ENCODE measurements at places on chromosomes 5 and 9.

- no peak for DNase-seq
Measured at GRCh38 chr5:148831590-148832565, 5.5 kb downstream of the ADRB2 start.

- no peak for DNase-seq
Measured at GRCh38 chr9:21751998-21752397, 50.4 kb upstream of the MTAP start.

- no peak for DNase-seq
Measured at GRCh38 chr9:92605224-92605623, 64.7 kb downstream of the IPPK start.

DNA sequence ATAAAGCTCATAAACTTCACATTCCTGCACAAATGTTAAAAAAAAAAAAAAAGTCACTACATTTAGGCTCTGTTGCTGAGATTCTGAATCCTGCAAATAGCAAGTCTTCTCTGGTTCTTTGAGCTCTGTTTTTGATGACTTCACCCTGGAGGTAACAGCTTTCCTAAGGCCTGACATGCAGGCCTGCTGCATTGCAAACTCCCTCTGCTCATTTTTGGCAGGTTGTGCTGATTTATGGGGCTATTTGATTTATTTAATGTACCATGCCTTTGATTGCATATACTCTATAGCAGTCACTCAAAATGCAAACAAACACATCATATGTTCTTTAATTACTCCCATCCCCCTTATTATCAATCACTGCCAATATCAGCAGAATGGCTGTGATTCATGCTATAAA, 416.1 kb upstream of the IZUMO3 start:
- no peak for DNase-seq

GRCh38 chr5:53327811-53328334, 152.6 kb upstream of the FST start:
- DNase-seq: no peak

- no peak for DNase-seq
Measured at GRCh38 chr9:25261445-25261844, 416.8 kb downstream of the TUSC1 start.

DNA sequence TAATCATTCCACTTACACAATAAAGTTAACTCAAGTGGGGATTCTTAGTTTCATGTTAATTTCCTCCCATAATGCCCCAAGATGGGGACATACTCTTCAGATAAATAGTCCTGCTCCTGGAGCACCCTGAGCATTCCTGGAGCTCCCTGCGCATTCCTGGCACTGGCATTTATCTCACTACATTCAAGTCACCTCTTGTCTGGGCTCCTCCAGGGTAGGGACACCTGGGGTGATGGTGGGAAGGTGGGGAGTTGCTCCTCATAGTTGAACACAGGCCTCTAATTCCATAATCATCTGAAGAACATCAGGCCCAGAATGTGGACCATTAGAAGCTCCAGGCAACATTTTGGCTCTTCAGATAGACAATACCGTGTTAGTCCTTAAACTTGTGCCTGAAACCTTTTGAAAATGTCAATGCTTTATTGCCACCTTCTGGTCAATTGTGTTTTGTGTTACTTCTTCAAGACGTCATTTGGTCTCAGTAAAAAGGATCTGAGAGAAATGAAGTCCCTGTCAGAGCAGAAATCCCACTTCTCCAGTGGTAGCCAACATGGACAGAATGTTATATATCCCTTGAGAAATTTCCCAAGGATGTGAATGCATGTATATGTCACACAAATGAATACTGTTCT, 14.2 kb upstream of the AGGF1 start:
- peak; percentile 3 for DNase-seq

DNA sequence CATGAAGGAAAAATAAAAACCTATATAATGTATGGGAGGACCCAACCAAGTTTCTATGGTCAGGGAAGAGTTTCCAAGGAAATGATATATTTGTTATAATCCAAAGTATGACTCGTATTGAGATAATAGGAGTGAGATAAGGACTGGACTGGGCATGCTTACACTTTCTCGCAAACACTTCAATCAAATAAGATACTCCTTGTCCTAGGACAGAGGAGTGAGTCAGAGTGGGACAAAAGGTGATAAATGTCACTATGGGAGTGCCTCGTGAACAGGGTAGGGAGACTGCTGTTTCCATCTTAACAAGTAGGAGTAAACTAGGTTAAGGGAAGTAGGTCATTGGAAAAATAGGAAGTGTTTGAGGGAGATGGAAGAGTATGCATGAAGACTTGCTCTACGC, 47.2 kb downstream of the MACIR start:
- DNase-seq: no peak

- no peak for DNase-seq
Measured at GRCh38 chr5:156589946-156590216, 260.2 kb upstream of the PPP1R2B start.

DNA sequence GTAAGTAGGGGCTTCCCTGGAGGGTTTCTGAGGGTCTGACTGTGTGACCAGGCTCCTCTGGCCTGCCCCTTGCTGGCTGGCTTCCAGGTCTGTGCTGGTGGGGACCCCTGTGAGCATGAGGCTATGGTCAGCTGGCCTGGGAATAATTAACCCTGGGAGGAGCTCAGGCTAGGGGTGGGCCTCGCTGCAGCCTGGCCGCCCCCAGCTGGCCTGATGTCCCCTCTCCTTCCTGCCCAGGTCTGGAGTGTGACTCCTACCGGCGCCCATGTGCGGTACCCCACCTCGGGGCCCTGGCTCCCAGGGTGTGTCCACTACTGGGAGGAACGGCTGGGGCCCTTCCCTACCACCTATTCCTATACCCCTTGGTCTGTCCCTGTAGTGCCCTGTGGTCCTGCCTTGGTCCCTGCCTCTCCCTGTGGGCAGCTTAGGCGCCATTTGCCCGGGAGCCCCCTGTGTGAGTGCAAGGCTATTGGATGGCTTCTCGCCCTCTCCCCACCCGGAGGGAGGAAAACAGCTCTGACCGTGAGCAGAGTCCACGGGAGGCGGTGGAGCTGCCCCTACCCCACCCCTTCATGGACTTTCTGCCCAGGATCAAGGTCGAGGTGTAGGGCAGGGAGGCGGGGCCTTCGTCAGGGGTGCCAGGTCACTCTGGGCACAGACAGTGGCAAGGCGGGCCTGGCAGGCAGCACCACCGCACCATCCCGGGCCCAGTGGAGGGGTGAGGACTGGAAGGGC, 9.4 kb downstream of the RXRA start:
- DNase-seq: no peak

- no peak for DNase-seq
Measured at GRCh38 chr9:37715991-37716505, 37.6 kb upstream of the TRMT10B start.

- DNase-seq: no peak
Measured at GRCh38 chr5:157816682-157817386, 42.1 kb downstream of the CLINT1 start.

- DNase-seq: no peak
Measured at GRCh38 chr9:135895202-135895848, 12.0 kb downstream of the CAMSAP1 start.

DNA sequence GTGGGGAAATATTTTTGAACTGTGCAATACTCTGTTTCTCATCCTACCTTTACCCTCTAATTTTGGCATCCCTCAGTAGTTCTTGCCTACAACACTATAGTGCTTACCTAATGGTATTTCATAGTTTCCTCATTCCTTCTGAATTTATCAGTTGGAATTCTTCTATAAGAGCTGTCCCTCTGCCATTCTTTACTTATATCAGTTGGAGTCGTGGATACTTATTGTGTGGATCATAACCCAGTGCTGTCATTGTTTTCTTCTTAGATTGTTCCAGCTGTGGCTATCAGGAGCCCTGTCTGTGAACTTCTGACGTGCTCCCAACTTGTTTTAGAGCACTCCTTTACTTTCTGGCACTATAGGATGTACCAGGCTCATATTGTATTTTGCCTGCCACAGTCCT, 146.1 kb upstream of the OTULINL start:
- no peak for DNase-seq

DNA sequence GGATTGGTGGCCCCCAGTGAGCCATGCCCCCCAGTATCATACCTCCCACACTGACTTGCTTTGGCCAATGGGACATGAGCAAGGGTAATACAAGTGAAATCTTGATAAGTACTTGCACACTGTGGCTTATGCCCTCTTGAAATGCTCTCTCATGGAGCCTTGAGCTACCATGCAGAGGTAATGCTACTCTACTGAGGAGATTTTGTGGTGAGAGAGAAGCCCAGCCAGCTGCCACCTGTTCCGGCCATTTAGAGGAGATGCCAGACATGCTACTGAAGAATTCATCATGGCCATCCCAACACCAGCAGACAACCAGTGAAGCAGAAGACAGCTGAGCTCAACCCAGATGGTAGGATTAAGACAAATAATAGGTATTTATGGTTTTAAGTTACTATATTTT, 299.5 kb downstream of the MEF2C start:
- no peak for DNase-seq

GRCh38 chr5:80959768-80960442, at the start of gene RASGRF2:
RASGRF2 (plus strand) TSS chr5:80960363; CDS start chr5:80960739, 376 bp downstream.
- no peak for DNase-seq

GRCh38 chr9:5670079-5670478, 41.2 kb downstream of the RIC1 start:
- no peak for DNase-seq

- DNase-seq: no peak
Measured at GRCh38 chr5:141437221-141437620, 6.9 kb downstream of the PCDHGA12 start.

- DNase-seq: no peak
Measured at GRCh38 chr9:132578367-132578932, 4.0 kb upstream of the BARHL1 start.

DNA sequence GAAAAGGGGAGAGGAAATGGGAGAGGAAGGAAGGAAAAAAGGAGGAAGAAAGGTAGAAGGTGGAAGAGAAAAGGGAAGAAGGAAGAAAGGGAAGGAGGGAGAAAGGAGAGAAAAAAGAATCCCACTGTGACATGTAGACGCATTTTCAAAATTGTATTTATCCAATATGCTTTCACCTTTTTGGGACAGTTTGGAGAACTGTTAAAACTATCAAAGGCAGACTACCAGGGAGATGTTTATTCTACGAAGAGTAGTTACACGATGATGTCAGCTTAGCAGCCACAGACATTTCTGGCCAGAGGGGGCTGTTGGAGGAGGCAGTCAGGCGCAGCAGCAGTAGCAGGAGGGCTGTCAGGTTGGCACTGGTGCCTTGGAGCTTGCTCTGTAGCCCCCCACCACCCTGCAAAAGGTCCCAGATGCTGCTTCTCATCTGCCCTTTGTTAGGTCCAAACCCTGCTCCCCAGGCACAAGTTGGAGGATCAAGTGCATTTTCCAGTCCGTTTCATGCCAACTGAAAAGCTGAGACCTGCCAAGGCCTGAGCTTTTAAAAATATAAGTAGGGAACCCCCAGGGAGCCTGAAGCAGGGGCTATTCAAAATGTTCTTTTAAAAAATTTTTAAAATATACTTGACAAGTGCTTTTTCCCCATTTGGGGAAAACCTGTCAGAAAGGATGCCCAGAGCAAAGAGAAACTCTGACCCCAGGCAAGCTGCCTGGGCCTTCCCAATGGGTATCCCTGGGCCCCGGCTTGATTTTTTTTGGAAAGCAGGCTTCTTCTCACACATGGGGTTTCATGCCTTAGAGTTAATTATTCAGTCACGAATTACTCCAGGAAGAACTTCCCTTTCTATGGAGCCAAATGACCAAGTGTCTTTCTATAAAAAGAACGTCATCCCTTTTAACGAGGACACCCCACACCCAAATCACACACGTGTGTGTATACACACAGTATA, 203.3 kb downstream of the SLIT3 start:
- DNase-seq: no peak

DNA sequence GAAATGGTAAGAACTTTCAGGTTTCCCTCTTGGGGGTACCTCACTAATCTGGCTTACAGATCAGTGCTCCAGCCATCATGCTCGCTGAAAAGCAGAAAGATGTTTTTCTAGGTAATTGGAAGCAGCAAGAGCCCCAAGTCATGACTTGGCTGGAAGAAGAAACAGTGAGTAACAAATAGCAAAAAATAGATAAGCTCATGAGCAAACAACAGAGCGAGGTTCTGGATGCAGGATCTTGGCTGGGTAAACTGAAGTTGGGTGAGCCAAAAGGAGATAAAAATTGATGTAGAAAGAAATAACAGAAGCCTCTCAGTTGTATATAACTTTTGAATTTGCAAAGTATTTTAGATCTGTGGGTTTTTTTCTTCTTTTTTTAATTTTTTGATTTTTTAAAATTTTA, 110.1 kb downstream of the INSYN2B start:
- no peak for DNase-seq

GRCh38 chr5:36242534-36243485, 1.1 kb upstream of the NADK2 start:
- no peak for DNase-seq

GRCh38 chr5:128869970-128870369, 95.3 kb upstream of the SLC27A6 start:
- DNase-seq: no peak

GRCh38 chr9:107213561-107214028, 69.5 kb upstream of the RAD23B start:
- peak; percentile 66 for DNase-seq

DNA sequence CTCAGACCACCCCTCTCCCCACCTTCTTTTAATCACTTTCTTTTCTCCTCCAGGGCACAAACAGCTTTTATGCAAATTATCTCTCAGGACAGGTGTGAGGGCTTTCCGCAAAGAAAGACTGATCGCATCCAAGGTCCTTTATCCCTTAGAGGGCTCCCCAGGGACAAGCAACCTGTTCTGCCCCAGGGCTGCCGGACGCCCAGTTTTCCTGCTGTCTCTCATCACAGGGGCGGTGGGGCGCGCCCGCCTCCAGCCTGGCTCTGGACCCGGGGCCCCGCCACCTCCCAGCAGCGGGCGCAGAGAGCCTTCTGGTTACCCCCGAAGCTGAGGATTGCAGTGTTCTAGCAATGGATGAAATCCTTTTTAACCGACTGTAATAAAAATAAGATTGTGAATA, 266.1 kb downstream of the CWC27 start:
- DNase-seq: no peak

GRCh38 chr5:138439477-138440158, 761 bp downstream of the REEP2 start:
- DNase-seq: no peak

GRCh38 chr5:139177809-139178588, 20.2 kb downstream of the SIL1 start:
- no peak for DNase-seq

- DNase-seq: no peak
Measured at GRCh38 chr5:168990679-168991078, 310.3 kb downstream of the SLIT3 start.

GRCh38 chr9:108609227-108609896, 246.4 kb downstream of the ACTL7B start:
- DNase-seq: peak; percentile 64

GRCh38 chr5:2780421-2781171, 29.1 kb upstream of the IRX2 start:
- no peak for DNase-seq

DNA sequence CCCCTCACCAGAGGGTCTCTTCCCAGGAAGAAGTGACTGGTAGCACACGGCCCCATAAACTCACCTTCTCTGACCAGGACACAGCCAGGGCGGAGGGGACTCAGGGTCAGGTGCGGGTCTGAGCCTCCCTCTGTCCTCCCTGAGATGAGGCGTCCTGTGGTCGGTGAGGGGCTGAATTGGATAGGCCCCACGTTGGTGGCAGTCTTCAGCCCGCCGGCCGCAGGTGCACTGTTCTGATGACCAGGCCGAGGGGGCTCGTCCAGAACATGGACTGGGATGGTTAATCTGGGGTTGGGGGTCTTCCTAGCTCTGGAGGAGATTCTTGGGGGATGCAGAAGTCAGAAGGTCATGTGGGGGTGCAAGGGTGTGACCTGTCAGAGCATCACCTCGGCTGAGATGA, 102.2 kb upstream of the PPP1R26 start:
- DNase-seq: no peak

All from fibroblast of skin of left biceps (primary cell).